ENCODE measurements at places on chromosomes 6 and 20.

- no peak for DNase-seq
These were observed 84.3 kb upstream of the MAFB start for GRCh38 chr20:40773376-40773775.

DNA sequence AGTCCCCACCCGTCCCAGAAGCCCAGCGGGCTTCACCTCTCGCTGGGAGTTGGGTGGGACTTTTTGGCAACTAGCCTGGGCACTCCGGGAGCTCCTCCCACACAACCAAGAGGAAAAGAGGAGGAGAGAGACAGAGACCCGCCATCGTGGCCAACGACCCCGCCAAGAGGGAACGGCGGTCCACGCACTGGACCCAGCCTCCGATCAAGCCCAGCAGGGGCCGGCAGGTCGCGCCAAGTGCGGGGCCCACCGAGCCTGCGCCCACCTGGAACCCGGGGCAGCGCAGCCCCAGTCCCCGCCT is 3.0 kb upstream of the TMEM14C start:
- no peak for DNase-seq

GRCh38 chr6:109396046-109396718 is 13.9 kb upstream of the CD164 start:
- no peak for DNase-seq

DNA sequence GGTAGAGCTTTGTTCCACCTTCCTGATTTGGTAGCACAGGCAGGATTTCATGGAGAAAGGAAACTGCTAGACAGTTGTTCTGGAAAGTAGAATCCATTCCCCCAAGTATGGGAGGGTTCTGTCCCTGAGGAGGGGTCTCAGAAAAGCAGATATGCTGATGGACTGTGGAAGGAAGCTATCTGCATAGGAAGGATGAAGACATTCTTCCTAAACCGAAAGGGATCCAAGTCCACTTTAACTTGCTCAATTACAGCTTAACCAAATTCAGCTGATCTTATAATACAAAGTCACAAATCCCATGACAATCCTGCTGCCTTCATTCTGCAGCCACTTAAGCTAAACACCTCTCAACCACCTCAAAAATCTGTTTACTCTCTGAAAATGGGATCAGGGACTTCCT is 2.6 kb downstream of the MAN1A1 start:
- no peak for DNase-seq

GRCh38 chr20:38304845-38305447 is 990 bp downstream of the BPI start:
- no peak for DNase-seq

GRCh38 chr6:2037237-2037926 is 208.0 kb downstream of the GMDS start:
- DNase-seq = no peak

- no peak for DNase-seq
These were observed 49.1 kb upstream of the UBR2 start for GRCh38 chr6:42514745-42515144.

DNA sequence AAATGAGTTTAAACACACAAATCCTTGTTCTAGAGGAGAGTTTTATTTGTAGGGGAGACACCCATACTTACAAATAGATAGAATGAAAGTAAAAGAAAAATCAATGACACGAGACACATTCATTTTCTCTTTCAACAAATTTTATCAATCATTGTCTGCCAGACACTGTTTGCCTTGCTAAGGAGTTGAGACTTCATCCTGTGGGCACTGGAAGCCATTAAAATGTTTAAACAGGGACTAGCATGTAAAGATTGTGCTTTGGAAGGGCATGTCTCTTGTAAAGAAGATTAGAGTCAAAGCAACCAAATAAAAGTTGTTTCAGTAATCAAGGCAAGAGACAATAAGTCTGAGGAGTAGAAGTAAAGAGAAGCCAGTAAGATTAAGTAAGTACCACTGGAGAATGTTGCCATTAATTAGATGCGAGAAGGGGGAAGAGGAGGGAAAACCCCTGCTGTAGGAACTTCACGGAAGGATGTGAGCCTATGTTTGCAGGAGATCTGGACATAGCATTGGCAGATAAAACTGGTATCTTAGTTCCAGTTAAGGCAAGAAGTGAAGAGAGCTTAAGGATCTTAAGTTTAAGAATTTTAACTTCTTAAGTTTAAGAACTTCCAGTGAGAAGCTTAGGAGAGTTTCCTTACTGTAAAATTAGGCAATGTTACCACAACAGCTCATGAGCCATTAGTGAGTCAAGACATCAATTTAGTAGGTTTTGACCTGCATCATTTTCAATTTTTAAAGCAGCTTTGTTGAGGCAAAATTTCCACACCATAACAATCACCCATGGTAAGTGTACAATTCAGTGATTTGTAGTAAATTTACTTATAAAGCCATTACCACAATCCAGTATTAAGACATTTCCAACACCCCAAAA is 117.0 kb upstream of the UST start:
- DNase-seq = no peak

DNA sequence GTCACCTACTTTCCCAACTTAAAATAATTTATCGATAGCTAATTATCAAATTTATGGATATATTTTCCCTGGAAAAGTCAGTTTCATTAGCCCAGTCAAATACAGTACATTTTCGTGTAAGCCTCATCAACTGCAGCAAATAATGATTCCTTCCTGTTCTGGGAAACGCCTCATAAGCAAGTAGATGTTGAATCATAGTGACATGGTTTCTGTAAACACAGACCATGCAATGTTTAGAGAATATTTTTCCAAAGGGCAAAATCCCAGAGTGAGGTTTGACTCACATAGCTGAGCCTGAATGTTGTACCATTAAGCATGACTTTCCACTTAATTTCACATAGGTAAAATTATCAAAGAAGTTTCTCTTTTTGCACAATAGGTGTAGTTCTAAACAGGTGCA is 16.7 kb upstream of the VNN1 start:
- no peak for DNase-seq

GRCh38 chr20:32964575-32964974 is 39.7 kb downstream of the SUN5 start:
- DNase-seq = no peak

- DNase-seq = no peak
These were observed 1.8 kb downstream of the RRAGD start for GRCh38 chr6:89410231-89410761.

GRCh38 chr20:63750807-63751470 is 11.4 kb downstream of the SLC2A4RG start:
- DNase-seq = no peak

DNA sequence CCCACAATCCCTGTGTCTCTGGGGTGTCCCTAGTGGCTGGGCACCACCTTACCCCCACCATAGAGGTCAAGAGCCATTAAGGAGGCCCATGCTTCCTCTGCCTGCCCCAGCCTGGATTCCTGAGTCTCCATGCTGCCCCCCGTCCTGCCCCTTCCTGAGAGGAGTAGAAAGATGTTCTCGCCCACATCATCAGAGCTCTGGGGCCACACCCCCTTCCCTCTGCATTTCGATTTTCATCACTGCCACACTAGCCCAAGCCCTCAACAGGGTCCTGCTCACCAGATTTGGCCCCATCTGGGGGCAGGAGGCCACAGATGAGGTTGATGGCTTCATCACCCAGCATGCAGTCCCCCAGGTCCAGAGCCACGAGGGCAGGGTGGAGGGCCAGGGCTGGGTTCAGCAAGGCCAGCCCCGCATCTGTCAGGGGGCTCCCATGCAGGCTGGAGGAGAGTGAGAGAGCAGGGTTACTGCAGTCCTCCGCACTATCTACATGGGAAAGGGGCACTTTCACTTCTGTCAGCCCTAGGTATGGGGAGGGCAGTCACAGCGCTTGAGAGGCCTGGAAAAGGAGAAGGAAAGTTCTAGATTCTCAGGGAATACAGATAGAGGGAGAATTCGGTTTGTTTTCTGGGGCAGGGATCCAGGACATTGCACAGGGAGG is 1.5 kb downstream of the LRRC73 start:
- no peak for DNase-seq

DNA sequence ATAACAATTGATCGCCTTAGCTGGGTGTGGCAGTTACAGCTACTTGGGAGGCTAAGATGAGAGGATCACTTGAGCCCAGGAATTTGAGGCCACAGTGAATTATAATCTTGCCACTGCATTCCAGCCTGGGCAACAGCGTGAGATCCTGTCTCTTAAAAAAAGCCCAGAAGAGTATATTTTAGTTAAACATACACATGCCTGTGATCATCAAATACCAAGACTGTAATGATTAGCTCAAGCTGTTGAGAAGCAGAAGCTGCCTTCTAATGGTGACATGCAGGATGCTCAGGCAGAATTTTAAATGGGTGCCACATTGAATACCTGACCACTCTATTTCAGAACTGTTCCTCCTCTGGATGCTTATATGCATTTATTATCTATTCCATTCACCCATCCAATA is 8.9 kb upstream of the TMEM14A start:
- no peak for DNase-seq

DNA sequence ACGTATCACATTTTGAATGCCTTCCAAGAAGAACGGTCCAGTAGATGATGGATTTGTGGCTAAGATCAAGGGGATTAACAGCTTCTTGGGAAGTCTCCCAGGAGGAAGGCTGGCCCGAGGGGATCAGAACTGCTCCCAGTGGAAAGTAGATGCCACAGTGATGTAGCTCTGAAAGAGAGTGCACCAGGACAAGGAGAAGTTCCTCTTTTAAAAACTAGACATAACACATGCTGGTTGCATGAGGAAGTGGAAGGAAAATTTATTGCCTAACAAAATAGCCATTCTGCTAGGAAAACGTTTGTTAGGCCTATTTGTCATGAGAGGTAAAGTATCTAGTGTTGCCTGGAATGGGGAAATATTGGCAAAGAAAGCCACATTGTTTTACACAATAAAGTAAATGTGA is 87.8 kb downstream of the CDH26 start:
- no peak for DNase-seq
